ENCODE measurements at places on chromosomes 13 and 19. TPM values are rescaled to one million over a fixed set of nuclear protein-coding genes. Genes with fewer than 3 reads are reported as not detected.

- no peak for DNase-seq
Observed at GRCh38 chr19:39736088-39736487, 1.7 kb downstream of the CLC start.

The FAAP24 gene
- 4.9 TPM for total RNA-seq

DNA sequence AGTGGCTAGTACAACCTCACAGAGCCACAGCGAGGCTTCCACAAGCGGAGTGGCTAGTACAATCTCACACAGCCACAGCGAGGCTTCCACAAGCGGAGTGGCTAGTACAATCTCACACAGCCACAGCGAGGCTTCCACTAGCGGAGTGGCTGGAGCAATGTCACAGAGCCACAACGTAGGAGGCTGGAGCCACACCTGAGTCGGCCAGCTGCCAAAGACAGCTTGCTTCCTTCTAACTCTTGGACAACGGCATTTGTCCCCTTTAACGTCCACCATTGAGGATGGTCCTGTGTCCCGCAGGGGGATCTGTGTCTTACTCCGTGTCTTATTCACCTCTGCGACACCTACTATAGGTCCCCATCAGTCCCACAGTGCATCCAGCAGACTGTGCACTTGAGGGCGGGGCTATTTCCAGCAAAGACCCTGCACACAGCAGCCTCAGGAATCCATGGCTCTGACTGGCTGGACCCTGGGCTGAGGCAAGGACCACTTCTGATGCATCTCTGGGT is 3.7 kb downstream of the ZNF787 start:
- no peak for DNase-seq

- no peak for DNase-seq
Observed at GRCh38 chr19:1041835-1042685, 2.2 kb downstream of the ABCA7 start.

The KCNJ14 gene
- 1.5 TPM for total RNA-seq

DNA sequence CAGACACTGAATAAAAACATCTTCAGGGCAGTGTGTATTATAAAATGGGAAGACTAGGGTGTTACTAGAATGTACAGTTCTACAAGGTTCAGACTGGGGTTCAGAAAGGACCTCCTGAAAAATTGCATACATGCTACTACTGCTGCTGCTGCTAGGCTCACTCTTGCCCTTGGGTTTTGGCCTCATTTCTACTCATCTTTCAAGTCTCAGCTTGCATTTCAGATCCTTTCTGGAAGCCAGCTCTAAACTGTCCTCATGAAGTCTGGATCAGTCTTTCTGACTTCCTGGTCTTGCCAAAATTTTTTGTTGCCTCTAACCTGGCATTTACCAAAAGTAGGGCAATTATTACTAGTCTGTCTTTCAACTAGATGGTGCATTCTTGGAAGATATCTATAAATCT is 393.3 kb downstream of the DIAPH3 start:
- DNase-seq = no peak
